Fibroblast of lung (primary cell): ENCODE measurements at places on chromosomes 12 and 14.

DNA sequence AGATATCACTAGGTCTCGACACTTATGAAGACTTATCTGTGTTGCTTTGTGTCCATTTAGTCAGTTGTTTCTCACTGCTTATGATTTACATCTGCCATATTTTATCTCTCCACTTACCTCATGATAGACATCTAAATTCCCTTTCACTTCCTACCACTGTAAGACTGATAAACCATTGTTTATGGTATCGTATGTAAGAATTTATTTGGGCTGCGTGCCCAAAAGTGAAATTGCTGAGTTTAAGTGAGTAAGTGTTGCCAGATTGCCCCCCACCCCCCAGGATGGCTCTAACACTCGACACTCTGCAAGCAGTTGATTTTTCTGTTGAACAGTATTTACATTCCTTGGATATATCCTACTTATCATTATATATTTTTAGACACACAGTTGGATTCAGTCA lies 69.9 kb upstream of the MON2 start:
- no peak for DNase-seq

DNA sequence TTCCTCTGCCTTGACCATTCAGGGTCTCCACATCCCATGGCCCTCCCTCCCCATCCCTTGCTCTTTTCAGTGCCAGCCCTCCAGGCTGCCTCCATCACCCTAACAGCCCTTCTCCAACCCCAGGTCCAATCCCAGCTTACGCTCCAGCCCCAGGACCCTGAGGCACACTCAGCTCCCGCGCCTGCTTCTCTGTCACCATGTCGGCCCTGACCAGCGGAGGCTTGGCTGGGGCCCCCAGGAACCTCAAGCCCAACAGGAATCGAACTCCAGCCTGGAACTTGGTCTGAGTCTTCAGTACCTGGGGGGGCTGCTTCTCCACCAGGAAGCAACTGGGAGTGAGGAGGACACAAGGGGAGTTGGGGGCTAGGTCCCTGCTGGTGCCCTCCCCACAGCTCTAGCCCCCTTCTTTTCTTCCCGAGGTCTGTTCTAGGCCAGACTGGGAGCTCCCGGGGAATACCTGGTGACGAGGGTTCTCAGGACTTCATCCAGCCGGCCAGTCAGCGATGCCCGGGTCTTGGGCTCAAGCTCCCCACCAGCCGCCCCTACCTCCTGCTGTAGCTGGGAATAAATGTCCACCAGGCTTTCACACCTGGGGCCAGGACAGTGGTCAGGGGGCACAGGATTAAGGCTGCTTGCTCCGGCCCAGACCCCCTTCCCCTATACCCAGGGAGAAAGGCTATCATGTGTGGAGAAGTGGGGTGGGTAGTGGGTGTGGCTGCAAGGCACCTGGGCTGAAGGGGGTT lies 6.0 kb downstream of the STAT6 start:
- DNase-seq, result no peak

GRCh38 chr14:102063109-102063807 lies 23.6 kb downstream of the HSP90AA1 start:
- DNase-seq, result peak; percentile 85

GRCh38 chr14:103185051-103186029 lies 62.1 kb downstream of the TNFAIP2 start:
- DNase-seq, result peak; percentile 60

DNA sequence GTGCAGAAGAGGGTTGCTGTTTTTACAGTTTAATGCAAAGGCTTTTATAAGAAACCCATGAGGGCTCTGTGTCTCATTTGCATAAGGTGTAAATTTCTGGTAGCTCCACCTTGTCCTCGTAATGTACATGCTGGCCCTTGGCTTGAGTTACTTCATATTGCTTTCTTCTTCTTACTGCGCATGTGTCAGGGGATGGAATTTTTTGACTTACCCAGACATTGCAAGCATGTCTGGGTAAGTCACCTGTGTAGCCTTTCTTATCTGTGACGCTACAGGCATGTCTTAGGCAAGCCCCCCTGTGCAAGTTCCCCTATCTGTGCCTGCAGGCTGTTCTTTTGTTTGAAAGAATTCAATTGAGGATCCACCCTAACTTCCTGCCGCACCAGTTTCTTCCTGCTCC lies 274.2 kb downstream of the ETNK1 start:
- DNase-seq, result no peak

DNA sequence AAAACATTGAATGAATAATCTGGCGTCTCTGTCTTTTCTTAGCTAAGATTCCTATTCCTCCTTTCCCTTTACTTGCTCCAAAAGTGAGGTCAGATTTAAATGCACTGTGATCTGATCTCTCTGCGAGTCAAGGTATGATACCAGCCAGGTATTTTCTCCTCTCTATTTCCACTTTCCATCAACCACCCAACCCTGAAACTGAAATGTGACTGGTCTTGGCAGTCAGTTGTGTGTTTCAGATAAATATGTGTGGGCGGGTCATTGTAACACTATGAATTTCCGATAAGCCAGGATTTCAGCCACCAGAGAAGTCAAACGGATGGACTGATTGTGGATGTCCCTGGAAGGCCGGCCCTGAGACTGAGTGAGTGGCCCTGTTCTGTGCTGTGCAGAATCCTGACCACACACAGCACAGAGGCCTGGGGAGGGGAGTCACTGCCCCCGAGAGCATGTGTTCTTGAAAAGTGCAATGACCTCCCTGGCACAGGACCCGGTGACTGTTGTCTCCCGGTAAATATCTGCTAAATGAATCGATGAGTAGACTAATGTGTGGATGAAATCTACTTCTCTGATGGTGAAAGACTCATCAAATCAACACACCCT lies 612.5 kb upstream of the TMEM132C start:
- DNase-seq, result no peak

DNA sequence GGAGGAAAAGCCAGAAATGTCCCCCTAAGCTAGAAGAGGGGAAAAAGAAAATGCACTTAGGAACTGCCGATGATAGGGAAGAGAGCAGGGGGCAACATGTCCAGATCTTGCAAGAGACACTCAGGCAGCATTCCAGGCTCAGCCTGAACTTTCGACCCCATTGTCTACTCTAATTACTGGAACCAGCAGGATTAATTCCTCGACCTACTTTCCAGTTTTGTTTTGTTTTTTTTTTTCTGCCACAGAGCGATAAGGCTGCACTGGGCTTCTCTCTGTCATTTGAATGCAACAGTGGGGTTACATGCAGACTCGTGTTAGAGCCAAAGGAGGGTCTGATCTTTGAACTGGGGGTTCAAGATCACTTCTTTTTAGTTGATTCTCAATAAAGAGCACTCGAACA lies 68.7 kb upstream of the MED13L start:
- peak; percentile 58 for DNase-seq

DNA sequence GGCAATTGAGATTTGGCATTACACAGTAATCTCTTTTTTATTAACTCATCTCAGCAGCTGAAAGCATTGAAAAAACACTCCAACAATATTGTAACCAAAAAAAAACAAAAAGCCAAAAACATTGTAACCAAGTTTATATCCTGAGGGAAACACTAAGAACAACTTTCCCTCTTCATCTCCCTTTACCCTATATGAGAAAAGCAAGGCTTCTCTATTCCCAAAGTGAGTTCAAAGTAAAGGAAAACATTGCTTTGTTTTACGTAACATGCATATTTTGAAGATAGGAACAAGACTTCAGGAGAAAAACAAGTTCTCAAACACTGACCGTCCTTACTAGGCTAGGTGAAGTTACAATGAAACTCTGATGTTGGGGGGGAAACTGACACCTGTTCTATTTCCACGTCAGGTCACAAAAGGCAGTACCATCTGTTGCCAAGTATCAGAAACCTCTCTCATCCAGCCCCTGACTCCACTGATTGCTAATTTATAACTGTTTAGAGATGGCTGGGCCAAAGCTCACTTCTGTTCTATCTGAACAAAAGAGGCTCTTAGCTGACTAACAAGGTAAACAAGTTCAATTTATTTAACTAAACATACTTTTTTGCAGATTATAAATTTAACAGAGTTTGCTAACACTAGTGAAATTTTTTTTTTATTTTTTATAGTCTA lies 67.9 kb upstream of the PLXNC1 start:
- DNase-seq, result no peak

- DNase-seq, result no peak
Observed at GRCh38 chr12:92341065-92341668, 195.5 kb upstream of the BTG1 start.

DNA sequence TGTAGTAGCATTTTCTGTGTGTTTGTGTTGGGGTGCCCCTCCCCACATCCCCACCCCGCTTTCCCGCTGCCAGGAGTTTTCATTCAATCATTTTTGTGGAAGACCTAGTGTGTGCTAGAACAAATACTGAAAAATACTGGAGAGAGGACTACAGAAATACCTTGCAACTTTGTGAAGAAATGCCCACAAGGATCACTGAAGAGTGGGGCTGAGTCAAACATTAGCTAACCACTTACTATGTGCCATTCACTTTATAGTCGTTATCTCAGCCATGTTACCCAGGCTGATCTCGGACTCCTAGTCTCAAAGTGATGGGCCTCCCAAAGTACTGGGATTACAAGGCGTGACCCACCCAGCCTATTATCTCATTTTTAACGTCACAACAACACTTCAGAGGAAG lies 559 bp upstream of the LMBR1L start:
- peak; percentile 18 for DNase-seq

GRCh38 chr12:58907391-58907790 lies 12.9 kb downstream of the LRIG3 start:
- peak; percentile 52 for DNase-seq

DNA sequence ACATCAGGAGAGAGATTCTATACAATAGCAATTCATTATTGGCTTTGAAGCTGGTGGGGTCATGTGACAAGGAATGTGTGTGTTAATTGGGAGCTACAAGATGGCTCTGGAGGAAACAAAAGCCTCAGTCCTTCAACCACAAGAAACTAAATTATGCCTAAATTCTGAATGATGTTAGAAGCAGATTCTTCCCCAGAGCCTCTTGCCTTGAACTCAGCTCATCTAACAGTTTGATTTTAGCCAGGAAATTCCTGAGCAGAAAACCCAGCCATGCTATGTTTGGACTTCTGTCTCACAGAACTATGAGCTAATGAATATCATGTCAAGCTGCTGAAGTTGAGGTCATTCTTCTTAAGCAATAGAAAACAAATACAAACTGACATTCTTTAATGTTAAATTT lies 274.7 kb downstream of the SLC6A15 start:
- peak; percentile 66 for DNase-seq

DNA sequence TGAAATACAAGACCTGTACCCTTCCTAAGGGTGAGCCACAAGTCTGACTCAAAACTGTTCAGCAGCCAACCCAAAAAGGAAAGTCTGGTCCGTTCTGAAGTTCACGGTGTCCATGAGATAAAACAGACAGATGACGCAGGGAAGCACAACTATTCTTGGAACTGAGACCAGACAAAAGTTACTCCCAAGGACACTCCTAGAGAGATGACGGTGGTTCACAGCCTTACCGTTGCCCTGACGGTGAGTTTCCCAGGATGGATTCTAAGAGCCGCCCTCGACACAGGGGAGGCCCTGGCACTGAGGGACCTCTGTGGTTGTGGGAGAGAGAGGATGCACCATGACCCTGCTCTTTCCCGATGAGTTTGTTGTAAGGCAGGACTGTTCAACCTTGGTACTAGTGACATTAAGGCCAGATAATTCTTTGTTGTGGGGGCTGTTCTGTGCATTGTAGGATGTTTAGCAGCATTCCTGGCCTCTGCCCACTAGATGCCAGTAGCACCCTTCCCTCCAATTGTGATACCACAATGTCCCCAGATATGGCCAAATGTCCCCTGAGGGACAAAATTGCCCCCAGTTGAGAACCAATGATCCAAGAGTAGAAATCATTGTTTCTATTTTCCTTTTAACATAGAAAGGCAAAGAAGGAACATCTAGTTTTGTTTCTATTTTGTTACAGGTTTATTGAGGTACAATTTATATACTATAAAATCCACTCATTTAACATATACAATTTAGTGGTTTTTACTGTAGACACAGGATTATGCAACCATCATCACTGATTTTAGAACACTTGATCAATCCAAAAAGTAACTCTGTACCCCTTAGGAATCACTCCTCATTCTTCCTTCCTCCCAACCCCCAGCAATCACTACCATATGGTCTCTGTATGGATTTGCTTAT lies 23.0 kb downstream of the OR10P1 start:
- peak; percentile 43 for DNase-seq

DNA sequence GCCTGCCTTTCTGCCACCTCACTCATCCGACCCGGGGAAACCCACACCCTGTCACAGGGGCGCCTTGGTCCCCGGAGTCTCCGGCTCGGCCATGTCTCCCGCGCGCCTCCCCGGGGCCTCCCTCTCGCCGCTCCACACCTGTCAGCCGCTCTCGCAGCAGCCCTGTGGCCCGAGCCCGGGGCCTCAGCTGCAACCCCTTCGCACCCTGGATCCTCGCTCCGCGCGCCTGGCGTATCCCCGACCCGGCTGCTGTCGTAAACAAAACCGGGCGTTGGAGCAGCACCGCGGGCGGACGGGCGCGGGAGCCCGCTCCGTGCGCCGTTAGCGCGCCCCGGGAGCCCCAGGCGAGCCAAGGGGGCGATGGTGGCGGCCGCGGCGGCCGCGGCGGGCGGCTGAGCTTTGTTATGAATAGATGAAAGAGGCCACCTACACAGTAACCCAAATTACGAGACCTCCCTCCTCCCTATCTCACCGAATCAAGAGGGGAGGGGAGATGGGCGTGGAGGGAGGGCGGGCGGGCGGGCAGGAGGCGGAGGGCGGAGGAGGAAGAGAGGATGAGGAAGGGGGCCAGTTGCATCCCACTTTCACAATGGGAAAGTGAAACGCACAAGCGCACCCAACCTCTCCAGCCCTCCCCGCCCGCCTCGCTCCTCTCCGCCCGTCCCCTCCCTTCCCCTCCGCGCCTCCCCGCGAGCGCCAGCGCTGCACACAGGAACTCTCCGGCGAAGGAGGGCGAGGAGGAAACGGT lies at the start of gene PLXNC1:
Gene PLXNC1 (plus strand): TSS at position 587 of the 748 bp plus-strand sequence. CDS start 395 bp downstream, outside the sequence.
- DNase-seq, result peak; percentile 44

DNA sequence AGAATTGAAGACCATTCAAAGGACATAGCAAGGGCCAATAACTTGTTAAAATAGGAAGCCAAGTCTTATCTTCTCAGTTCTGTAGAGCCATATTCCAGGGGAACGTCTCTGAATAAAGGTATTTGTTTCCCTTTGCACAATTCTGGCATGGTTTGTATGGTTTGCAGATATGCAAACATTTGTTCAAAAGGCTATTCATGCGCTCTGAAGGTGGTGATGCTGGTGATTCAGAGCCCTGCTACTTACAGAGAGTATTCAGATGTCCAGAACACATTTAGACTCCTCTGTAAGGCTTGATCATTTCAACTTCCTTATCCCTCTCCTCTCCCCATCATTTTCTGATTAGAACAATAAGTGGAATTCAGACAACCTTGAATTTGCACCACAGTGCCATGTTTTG lies 35.9 kb downstream of the SLC4A8 start:
- DNase-seq, result peak; percentile 54

DNA sequence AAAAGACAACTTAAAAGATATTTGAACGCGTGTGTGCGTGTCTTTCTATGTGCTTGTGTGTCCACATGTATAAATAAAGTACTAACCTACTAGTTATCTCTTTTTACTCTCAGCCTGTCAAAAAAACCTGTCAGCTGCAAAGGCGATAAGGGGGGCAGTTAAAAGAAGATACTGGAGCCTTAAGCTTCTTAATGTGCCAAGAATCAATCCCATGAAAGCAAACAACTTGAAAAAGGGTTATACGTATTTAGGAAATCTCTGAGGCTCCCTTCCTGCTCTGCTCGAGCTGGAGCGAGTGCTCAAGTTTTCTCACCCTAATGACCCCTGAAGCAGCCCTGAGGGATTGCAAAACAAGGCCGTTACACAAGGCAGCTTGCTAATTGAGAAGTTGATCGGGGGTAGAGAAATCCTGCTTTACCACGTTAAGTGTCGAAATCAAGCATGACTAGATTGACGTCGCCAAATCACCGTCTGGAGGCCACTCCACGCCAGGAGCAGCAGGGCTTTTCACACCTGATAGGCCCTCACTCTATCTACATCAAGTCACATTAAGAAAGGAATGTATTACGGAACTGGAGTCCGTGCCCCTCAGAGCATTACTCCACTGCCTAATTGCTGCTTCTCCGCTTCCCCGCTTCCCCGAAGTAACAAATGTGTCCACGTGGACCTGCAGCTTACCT lies 32.4 kb downstream of the LMO3 start:
- peak; percentile 91 for DNase-seq
